A549 treated with Mapracorat at 1 μM for 4 hours (cell line): ENCODE measurements at places on chromosomes 12 and 14. TPM values are rescaled to one million over a fixed set of nuclear protein-coding genes. Genes with fewer than 3 reads are reported as not detected.

DAAM1 gene
- total RNA-seq = 8.3 to 14.8 TPM (median 10.8 TPM) in 5 replicates

SLC4A8 gene
- 0.57 to 1.7 TPM (median 1.3 TPM) in 5 replicates for total RNA-seq

TMEM233 gene
- total RNA-seq = 0.06 to 0.18 TPM (median 0.06 TPM) in 3 of 5 replicates, not detected in the others

ARMH4 gene
- 0.17 to 1.5 TPM (median 0.77 TPM) in 5 replicates for total RNA-seq

C12orf56 gene
- total RNA-seq = 0.12 TPM in 1 of 5 replicates, not detected in the others
